ENCODE measurements at places on chromosomes 11 and 22.
A peak's percentile ranks its signal among the peaks of the same experiment; 100 is the strongest.

DNA sequence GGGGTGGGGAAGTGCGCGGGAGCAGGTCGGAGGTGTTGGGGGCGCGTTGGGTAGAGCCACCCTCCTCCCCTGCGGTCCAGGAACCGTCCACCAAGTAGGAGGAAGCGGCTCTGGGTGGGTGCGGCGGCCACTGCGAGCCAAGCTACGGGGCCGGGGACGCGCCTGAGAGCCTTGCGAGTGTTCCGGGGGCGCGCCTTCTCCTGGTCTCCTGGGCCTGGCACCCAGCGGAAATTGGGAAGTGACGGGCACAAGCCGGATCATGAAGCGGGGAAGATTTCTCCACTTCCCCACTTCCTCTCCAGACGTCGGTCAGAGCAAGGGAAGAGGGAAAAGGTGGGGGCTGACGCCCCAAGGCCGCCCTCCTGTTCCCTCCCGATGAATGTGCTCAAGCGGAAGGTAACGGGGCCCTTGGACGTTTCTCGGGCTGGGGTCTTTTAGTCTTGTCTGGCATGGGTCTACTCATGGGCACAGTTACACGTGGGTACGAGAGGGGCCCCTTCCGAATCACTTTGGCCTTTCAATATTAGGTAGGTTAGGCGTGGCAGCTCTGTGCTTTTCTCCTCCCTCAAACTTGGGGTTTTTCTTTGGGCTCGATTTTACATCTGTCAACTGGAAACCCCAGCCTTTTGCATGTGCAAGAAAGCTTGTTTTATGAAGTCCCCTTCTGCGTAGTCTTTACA lies 865 bp downstream of the RBM14 start:
- DNase-seq, result peak; percentile 34

DNA sequence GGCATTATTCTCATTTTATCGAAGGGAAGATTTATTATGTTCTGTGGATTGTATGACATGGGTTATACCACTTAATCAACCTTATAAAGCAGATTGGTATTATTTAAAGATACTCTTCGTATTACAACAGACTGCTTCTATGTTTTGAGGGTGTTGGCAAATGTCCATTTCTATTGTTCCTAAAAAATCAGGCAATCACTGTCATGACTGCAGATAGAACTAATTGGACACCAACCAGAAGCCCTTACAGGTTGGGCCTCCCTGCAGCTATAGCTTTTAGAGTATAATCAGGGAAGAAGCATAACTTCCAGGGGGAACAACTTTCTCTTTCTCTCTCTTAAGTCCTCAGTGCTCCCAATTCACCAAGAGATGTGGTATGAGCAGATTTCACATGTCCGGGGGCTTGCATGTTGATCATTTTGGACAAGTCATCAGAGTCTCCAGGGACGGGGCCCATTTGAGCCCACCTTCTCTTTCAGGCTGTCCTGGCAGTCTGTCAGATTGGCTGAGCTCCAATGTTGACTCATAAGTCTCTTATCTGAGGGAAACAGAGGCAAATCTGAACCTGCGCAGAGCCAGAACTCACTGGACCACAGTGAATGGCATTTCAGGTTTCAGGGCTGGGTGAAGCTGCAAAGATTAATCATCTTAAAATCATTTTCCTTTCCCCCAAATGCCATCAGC lies 264.0 kb upstream of the CCDC90B start:
- no peak for DNase-seq

DNA sequence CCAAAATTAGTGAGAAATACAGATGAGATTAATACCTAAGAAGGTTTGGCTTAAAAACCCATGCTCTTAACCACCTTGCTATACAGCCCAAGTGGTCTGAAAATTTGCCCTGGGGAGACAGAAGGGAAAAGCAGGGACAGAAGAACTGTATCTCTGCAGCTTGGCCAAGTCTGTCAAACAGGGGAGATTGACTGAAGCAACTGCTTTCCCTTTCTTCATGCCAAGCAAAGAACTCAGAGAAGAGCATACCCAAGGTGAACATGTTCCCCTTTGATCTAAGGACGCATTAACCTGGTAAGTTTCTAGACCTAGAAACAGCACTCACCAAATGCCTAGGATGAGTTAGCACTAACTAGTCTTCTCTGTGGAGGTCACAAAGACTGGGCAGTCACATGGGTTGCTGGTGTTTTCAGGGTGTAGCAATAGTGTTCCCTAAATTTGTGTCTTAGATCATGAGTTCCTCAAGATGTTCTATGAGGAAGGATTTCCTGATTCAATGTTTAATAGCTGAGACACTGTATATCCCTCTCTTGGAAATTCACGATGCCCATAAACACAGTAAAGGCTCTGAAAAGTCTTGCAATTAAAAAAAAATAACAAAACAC lies 75.6 kb upstream of the GRAMD1B start:
- no peak for DNase-seq

DNA sequence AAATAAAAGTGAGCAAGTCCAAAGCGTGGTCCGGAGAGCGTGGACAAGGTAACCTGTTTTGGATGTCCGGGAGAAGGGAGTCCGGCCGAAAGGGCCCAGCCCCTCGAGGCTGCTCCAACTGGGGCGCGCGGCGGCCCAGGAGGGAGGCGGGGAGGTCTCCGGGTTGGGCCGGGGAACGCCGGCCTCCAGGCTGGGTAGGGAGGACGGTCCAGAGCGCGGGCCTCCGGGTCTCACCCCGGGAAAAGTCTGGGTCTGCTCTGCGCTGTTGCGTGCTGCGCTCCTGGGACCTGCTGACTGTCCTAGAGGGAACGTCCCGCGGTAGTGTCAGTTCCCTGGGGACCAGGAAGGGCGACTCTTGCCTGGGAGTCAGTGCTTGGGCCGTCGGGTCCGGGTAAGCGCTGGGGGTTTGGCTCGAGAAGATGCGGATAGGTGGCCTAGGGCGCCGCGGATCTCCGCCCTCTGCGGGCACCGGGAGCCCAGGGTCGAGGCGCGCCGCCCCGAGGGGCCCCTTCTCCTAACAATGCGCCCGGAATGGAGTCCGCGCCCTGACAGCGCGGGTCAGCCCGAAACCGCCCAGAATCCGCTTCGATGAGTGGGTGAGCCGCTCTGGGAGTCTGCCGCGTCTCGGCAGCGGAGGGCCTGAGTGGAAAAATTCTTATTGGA lies 988 bp upstream of the FLI1 start:
- no peak for DNase-seq

- no peak for DNase-seq
Observed at GRCh38 chr11:124556828-124557227, 13.0 kb upstream of the OR8A1 start.

DNA sequence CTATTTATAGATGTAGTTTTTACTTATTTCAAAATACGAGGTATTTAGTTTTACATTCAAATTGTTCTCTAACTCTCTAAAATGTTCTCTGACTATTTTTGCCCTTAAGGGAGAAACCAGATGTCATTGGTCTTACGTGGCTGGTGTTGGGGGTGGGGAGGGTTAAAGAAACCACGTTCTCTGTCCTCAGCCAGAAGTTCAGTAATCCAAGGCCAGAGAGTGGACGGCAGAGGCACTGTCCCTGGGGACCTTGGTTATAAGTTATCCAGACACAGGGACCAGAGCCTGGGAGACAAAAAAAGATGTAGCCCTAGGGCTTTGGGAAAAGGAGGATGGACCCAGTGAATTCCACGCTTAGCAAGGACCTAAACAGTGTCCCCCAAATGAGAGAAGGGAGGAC lies 706 bp upstream of the OR51E1 start:
- DNase-seq, result no peak

DNA sequence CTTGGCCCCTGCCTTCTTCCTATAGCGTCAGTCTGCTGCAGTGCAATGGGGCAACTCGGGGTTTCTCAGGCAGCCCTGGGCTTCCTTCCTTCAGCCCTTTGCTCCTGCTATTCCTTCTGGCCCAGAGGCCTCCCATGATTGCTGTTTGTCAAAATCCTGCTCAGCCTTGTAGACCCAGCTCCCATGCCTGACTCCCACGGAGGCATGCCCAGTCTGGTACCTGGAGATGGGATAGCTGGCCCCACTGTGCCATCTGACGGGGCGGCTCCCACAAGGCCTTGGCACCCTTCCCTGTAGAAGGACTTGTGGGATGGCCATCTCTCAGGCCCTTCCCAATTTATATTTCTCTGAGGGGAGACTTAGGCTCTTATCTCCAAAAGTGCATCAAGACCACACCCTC lies 590 bp upstream of the CD6 start:
- DNase-seq, result no peak

GRCh38 chr11:61571869-61572268 lies 9.0 kb downstream of the SYT7 start:
- DNase-seq, result no peak
